ENCODE measurements at places on chromosomes 11 and 22.

GRCh38 chr11:34632105-34632791 lies 11.4 kb downstream of the EHF start:
- no peak overlapping the region for H3K4me3 ChIP-seq
- H3K27me3 ChIP-seq = no peaks in the 10 kb centered on the region
- no peaks in the 10 kb centered on the region for H3K36me3 ChIP-seq
- no peaks in the 10 kb centered on the region for H3K4me1 ChIP-seq
- DNase-seq = no peak

- no peak overlapping the region for H3K27ac ChIP-seq
- peaks cover 26% of the 10 kb centered on the region for H3K36me3 ChIP-seq
- H3K27me3 ChIP-seq = no peaks in the 10 kb centered on the region
- H3K4me1 ChIP-seq = no peaks in the 10 kb centered on the region
Measured at GRCh38 chr11:126333142-126333541, 22.3 kb upstream of the ST3GAL4 start.

GRCh38 chr11:76062733-76063132 lies 143.6 kb downstream of the WNT11 start:
- H3K27me3 ChIP-seq = no peaks in the 10 kb centered on the region
- no peak overlapping the region for H3K27ac ChIP-seq

DNA sequence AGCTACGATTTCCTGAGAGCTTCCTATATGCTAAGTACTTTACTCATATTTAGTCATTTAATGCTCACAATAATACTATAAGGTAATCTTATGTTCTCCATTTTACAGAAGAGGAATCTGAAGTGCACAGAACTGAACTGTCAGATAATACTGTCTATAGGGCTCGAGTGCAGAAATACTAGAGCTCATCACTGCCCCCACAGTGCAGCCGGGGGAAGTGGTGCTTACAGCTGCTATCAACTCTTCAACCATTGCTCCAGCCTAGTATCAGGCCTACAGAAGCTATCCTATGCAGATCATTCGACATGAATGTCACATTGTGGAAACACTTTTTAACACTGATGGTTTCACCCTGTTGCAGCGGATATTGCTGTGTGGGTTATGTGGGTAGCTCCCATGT lies 929.9 kb downstream of the NTM start:
- no peaks in the 10 kb centered on the region for H3K4me1 ChIP-seq
- no peak overlapping the region for H3K27ac ChIP-seq
- no peaks in the 10 kb centered on the region for H3K36me3 ChIP-seq
- DNase-seq = no peak
- H3K4me3 ChIP-seq = no peak overlapping the region

GRCh38 chr22:45832180-45832579 lies 144.8 kb downstream of the WNT7B start:
- no peaks in the 10 kb centered on the region for H3K4me1 ChIP-seq
- H3K27ac ChIP-seq = no peak overlapping the region
- H3K4me3 ChIP-seq = no peak overlapping the region
- no peaks in the 10 kb centered on the region for H3K36me3 ChIP-seq
- H3K27me3 ChIP-seq = no peaks in the 10 kb centered on the region

GRCh38 chr11:66715346-66716085 lies 13.5 kb downstream of the SPTBN2 start:
- no peak overlapping the region for H3K4me3 ChIP-seq
- no peak overlapping the region for H3K27ac ChIP-seq
- H3K27me3 ChIP-seq = no peaks in the 10 kb centered on the region

DNA sequence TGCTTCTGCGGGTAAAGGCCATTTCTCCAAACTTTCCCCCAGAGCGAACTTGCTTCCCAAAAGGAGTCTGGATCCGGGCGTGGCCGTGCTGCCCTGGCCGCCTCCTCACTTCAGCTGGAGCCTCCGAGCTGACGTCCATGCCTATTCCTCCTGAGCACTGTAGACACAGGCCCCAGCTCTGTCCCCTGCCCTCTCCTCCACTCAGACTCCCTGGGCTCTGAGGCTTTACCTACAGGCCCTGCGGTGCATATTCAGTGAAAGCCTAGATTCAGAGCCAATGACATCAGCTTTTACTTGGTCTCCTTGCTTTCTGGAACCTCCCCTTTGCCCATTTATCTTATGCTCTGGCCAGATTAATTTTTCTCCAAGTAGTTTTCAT lies 9.7 kb downstream of the LRP5 start:
- peak overlapping the region; percentile 76 for H3K27ac ChIP-seq
- no peaks in the 10 kb centered on the region for H3K36me3 ChIP-seq
- peak overlapping the region; percentile 29 for H3K4me3 ChIP-seq
- H3K4me1 ChIP-seq = peaks cover 10% of the 10 kb centered on the region

DNA sequence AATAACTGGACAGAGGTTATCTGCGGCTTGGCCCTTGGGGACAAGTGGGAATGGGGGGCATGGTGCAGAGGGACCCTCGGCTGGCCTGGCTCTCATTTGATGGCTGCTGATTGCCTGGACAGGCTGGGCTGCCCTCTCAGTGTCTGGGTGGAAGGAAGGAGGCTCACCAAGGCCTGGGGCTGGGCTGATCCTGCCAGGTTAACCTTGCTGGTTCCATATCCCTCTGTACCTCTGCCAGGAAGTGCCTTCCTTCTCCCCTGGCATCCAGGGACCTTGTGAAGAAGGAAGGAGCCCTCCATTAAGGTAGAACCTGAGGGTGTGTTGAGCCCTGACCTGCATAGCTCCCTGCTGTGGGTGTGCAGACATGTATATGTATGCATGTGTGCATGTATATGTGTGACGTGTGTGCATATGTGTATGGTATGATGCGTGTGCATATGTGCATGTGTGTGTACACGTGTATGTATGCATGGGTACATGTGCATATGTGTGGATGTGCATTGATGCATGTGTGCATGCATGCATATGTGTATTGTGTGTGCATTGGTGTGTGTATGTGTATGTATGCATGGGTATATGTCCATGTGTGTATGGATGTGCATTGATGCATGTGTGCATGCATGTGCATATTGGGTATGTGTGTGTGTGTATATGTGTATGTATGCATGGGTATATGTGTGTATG lies 433.9 kb downstream of the TBC1D22A start:
- no peaks in the 10 kb centered on the region for H3K36me3 ChIP-seq
- no peak overlapping the region for H3K27ac ChIP-seq
- no peak overlapping the region for H3K4me3 ChIP-seq
- no peaks in the 10 kb centered on the region for H3K27me3 ChIP-seq

GRCh38 chr11:111445586-111445985 lies 66.5 kb upstream of the POU2AF1 start:
- no peak overlapping the region for H3K4me3 ChIP-seq
- H3K27ac ChIP-seq = no peak overlapping the region
- H3K36me3 ChIP-seq = no peaks in the 10 kb centered on the region
- peaks cover 3% of the 10 kb centered on the region for H3K4me1 ChIP-seq

- H3K4me3 ChIP-seq = no peak overlapping the region
- no peaks in the 10 kb centered on the region for H3K4me1 ChIP-seq
- no peaks in the 10 kb centered on the region for H3K36me3 ChIP-seq
- no peak overlapping the region for H3K27ac ChIP-seq
- DNase-seq = peak; percentile 45
- H3K27me3 ChIP-seq = no peaks in the 10 kb centered on the region
Measured at GRCh38 chr11:71218789-71219499, 33.4 kb downstream of the SHANK2 start.

- no peak overlapping the region for H3K4me3 ChIP-seq
- no peaks in the 10 kb centered on the region for H3K27me3 ChIP-seq
- no peaks in the 10 kb centered on the region for H3K4me1 ChIP-seq
- no peaks in the 10 kb centered on the region for H3K36me3 ChIP-seq
- H3K27ac ChIP-seq = no peak overlapping the region
Measured at GRCh38 chr11:115965767-115966504, 461.7 kb upstream of the CADM1 start.

- no peak for DNase-seq
- no peaks in the 10 kb centered on the region for H3K36me3 ChIP-seq
- H3K4me1 ChIP-seq = no peaks in the 10 kb centered on the region
- no peak overlapping the region for H3K27ac ChIP-seq
Measured at GRCh38 chr11:14070896-14071295, 108.4 kb downstream of the SPON1 start.

- H3K36me3 ChIP-seq = no peaks in the 10 kb centered on the region
- no peaks in the 10 kb centered on the region for H3K4me1 ChIP-seq
- DNase-seq = no peak
- H3K4me3 ChIP-seq = no peak overlapping the region
Measured at GRCh38 chr22:49046546-49047361, 780.9 kb downstream of the BRD1 start.

- H3K27me3 ChIP-seq = no peaks in the 10 kb centered on the region
- no peak for DNase-seq
- no peak overlapping the region for H3K4me3 ChIP-seq
- peaks cover 75% of the 10 kb centered on the region for H3K36me3 ChIP-seq
- H3K27ac ChIP-seq = no peak overlapping the region
Measured at GRCh38 chr22:20106205-20106848, 9.6 kb upstream of the RANBP1 start.

DNA sequence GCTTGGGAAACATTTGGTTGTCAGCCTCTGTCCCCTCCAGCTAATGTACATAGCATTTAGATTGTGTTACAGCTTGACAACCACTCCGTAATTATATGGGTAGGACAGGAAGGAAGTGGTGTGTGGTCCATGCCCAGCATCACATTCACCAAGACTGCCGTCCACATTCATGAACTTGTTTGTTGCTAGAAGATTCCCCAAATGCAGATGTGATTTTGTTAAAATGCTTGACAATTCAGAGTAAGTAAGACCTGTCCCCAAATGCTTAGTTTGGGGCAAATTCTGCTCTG lies 1482.7 kb downstream of the TBC1D22A start:
- no peak overlapping the region for H3K27ac ChIP-seq
- no peaks in the 10 kb centered on the region for H3K4me1 ChIP-seq
- DNase-seq = peak; percentile 28
- H3K27me3 ChIP-seq = no peaks in the 10 kb centered on the region

DNA sequence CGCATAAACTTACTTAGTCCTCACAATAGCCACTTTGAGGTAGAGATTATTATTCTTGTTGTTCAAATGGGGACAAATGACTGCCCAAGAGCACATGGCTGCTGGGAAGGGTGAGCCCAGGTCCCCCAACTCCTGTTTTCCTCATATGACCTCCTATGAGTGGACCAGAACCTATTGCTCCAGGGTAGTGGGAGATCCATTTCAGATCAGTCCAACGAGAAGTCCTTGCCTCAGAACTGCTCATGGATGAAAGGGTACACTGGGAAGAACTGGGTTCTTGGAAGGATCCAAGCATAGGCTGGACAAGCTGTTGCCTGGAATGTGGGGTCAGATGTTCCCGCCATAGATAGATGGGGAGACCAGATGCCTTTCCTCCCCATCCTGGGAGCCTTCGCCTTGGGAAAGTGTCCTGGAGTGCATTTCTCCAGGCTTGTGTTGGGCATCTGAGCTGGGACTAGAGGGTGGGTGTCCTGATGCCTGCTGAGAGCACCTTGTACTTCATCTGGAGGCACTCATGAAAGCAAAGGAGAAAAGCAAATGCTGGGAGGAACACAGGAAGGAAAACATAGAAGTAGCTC lies 146.3 kb upstream of the B3GAT1 start:
- no peaks in the 10 kb centered on the region for H3K4me1 ChIP-seq
- no peak overlapping the region for H3K4me3 ChIP-seq
- peak; percentile 15 for DNase-seq
- H3K36me3 ChIP-seq = no peaks in the 10 kb centered on the region
- H3K27me3 ChIP-seq = no peaks in the 10 kb centered on the region

GRCh38 chr11:69290806-69291205 lies 3.1 kb upstream of the MYEOV start:
- H3K27me3 ChIP-seq = no peaks in the 10 kb centered on the region
- H3K27ac ChIP-seq = no peak overlapping the region
- H3K4me1 ChIP-seq = no peaks in the 10 kb centered on the region
- DNase-seq = no peak

DNA sequence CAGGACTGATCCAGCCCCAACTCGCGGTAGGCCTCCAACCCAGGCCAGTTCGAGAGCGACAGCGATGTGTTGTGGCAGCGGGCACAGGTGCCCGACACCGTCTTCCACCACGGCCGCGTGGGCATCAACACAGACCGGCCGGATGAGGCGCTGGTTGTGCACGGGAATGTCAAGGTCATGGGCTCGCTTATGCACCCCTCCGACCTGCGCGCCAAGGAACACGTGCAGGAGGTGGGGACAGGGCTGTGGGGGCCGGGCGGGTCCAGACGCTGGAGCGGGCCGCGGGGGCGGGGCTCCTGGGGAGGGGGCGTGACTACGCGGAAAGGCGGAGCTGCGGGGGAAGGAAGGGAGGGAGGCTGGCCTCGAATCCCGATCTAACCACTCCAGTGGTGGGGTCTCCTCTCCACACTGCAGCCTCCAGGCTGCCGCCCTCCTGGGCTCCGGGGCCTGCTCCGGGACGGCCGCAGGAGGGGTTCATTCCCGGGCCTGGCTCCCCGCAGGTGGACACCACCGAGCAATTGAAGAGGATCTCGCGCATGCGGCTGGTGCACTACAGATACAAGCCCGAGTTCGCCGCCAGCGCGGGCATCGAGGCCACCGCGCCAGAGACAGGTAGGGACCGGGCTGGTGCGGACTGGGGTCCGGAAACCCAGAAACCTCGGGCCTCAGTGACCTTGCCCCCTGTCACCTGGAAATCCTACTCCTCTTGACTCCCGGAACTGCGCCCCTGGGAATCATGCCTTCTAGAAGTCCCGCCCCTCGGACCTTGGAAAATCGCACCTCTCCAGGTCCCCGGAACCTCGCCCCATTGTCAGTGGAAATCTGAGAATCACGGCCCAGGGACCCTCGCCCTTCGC lies 14.9 kb downstream of the TMEM258 start:
- DNase-seq = no peak
- H3K27ac ChIP-seq = no peak overlapping the region
- H3K4me1 ChIP-seq = no peaks in the 10 kb centered on the region
- H3K27me3 ChIP-seq = no peaks in the 10 kb centered on the region
- H3K4me3 ChIP-seq = peak overlapping the region; percentile 40

DNA sequence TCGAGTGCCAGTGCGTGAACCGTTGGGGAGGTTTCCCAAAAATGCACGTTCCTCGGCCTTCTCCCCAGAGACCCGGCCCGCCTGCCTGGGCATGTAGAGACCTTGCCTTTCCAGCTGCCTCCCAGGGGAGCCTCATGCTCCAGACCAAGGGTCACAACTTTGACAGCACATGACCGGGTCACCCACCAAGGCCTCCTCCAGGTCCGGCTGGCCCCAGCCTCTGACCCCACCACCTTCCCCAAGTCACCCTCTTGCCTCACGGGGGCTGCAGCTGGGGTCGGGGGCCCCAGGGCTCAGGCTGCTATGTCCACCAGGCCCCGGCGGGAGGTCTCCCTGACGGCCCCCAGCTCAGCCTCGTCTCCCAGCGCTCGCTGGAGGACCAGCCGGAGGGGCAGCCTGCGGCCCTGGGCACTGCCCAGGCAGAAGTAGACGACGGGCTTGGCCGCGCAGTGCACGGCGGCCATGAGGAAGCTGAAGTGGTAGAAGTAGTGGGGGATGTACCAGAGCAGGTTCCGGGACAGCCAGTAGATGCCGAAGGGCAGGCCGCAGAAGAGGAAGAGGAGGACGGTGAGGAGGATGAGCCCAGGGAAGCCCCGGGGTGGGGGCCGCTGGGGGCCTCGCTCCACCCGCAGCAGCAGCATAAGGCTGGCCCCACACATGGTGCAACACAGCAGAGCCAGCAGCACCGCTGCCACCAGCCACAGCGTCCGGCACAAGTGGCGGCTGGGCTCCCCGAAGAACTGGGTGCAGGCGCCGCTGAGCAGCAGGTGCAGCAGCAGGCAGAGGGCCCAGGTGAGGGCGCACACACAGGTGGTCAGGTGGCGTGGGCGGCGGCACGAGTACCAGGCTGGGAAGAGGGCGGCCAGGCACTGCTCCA lies 4.4 kb downstream of the MRGPRE start:
- no peak overlapping the region for H3K27ac ChIP-seq
- no peaks in the 10 kb centered on the region for H3K4me1 ChIP-seq
- no peaks in the 10 kb centered on the region for H3K27me3 ChIP-seq
- DNase-seq = no peak
- no peaks in the 10 kb centered on the region for H3K36me3 ChIP-seq

GRCh38 chr11:19880088-19880345 lies 167.4 kb downstream of the NAV2 start:
- no peak overlapping the region for H3K27ac ChIP-seq
- no peak for DNase-seq
- H3K36me3 ChIP-seq = peaks cover 31% of the 10 kb centered on the region
- H3K27me3 ChIP-seq = no peaks in the 10 kb centered on the region
- H3K4me1 ChIP-seq = no peaks in the 10 kb centered on the region
